ENCODE measurements at places on chromosomes 1 and 21.

DNA sequence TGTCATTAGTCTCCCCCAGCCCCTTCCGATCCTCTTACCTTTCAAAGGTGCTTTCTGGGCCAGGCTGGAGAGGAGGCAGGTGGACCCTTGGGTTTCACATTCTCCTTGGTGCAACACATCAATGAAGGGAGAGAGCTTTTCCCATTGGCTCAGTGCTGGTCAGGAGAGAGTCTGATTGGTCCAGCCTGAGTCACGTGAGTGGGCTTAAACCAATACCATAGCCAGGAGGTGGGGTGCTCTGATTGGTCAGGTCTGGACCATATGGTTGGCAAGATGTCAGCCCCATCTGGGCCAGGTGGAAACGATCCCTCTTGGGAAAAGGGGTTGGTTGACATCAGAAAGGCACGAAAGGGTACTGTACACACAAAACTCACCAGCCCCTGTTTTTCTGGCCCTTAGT is 44.8 kb upstream of the ABCG1 start:
- no peak for DNase-seq

DNA sequence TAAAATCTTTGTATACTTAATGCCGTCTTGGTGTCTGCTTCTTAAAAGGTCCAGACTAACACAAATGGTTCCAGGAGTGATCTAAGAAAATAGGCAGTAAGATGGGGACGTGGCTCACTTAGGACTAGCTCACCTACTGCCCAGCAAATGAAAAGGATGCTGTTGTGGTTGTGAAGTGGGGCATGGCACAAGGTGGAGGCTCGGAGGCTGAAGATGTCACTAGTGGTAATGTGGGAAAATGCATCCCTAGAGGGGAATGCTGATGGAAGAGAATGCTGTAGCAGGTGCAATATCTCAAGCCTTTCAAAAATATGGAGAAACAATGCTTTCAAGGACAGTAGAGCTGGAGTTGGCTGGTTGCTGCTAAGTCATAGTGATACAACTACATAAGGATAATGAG is 11.3 kb upstream of the UCK2 start:
- no peak for DNase-seq

- no peak for DNase-seq
Measured at GRCh38 chr21:25560271-25560685, 47.0 kb downstream of the MRPL39 start.

DNA sequence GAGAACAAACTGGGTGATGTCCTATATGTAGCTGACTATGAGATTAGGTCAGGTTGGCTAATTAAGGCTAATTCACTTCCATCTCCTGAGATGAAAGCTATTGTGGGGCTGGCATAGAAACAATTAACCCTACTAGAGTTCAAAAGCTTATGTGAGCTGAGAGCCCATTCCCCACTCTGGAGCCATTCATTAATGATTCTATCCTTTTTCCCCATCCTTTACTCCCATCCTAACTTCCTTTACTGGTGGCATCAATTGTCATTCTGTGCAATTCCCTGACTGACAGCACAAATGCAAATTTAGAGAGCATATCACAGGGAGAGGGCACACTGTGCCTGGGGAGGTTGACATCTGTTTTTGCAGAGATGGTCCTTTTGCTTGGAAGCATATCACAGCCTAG is 103.9 kb downstream of the URB2 start:
- no peak for DNase-seq

DNA sequence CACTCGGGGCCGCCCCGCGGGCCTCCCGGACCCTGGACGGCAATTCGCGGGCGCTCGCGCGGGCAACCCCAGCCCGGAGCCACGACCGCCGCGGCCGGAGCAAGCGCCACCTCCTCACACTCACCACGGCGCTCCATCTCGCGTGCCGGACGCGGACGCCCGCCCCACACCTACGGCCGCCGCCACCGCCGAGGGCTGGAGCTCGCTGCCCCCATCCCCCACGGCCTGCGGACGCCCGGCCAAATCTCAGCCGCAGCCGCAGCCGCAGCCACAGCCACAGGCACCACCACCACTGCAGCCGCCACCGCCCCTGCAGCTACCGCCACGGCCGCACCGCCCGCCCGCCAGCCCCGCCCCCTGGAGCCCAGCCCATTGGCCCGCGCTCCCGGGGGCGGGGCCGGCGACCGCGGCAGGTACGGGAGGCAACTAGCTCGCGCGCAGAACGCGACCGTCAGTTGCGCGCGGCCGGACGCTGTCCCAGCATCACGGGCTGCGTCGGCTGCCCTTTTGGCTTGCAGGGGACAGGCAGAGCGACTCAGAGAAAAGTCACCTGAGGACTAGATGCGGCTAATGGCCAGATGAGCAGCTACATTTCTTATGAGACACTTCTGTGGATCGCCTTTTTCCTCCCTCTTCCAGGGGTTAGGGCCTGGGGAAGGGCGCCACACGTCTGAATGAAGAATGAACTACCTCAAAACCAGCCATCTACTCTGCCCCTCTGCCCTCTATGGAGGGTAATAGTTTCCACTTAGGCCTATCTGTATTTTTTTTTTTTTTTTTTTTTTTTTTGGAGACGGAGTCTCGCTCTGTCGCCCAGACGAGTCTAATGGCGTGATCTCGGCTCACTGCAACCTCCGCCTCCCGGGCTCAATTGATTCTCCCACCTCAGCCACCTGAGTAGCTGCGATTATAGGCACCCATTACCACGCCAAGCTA is at the start of gene ARHGAP29:
Gene ARHGAP29 (minus strand): TSS at position 294 of the 936 bp plus-strand sequence. CDS start 5,973 bp downstream, outside the sequence.
- DNase-seq, result no peak

DNA sequence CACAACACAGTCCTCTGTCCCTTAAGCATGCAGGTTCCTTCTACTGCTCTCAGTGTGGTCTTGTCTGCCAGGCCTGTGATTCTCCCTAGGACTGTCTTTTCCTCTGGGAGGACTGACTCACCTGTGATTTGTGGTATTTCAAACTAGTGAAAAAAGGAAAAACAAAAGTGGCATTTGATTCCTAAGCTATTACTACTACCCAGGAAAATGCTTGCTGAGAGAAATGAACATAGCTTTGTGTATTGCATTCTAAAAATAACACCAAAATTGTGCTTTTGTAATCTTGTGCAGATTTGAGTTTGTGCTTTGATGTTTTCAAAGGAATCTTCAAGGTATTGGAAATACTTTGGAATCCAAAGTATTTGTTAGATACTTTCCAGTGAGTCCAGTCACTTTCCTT is 57.0 kb downstream of the GPR161 start:
- no peak for DNase-seq

DNA sequence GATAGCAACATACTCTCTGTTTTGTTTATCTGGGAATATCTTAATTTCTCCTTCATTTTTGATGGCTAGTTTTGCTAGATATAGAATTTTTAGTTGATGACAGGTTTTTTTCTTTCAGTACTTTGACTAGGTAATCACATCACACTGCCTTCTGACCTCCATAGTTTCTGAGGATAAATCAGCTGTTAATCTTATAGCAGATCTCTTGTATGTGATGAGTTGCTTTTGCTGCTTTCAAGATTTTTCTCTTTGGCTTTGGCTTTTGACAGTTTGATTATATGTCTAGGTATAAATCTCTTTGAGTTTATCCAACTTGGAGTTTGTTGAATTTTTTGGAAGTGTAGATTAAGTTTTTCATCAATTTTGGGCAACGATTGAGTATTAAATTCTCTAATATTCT is 142.6 kb downstream of the ZNF644 start:
- DNase-seq, result no peak

DNA sequence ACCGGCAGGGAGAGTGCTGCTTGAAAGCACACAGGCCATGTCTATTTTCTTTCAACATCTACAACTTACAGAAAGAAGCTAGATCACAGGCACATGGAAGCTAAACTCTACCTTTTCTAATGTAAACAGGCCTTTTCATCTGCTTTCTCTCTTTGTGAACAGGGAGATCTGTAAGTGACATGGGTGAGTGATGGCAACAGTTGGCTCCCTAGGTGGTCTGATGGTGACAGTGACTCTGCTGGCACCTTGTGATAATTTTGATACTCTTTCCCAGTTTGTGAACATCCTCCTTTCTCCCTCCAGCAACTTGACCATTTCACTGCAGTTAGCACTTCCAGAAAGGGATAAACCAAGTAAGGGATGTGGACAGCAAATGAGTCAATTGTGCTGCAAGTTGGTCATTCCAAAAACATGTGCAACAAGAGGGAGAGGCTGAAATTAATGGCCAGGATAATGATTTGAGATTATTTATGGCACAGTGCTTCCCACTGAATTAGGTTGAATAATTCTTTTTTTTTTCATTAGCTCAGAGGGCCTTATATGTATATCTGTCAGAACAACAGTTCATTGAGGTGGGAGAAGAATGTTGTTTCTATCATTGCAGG is 89.5 kb downstream of the XCL2 start:
- DNase-seq, result no peak

DNA sequence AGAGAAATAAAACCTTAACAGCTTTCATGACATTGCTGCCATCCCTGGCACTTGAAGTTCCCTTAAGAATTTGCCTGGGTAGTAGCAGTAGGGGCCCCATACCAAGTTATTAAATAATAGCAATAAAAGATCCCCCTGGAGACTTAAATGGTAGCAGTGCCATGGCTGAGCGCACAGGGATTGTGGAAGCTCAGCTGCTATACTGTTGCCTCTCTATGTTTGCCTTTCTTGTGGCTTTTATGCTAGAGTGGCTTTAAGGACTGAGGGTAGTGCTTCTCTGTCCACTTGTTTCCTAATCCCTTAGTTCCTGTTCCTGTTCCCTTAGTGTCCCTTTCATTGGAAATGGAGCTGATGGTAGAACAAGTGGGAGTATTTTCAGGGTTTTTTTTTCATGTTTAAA is 42.1 kb downstream of the NCF2 start:
- no peak for DNase-seq

DNA sequence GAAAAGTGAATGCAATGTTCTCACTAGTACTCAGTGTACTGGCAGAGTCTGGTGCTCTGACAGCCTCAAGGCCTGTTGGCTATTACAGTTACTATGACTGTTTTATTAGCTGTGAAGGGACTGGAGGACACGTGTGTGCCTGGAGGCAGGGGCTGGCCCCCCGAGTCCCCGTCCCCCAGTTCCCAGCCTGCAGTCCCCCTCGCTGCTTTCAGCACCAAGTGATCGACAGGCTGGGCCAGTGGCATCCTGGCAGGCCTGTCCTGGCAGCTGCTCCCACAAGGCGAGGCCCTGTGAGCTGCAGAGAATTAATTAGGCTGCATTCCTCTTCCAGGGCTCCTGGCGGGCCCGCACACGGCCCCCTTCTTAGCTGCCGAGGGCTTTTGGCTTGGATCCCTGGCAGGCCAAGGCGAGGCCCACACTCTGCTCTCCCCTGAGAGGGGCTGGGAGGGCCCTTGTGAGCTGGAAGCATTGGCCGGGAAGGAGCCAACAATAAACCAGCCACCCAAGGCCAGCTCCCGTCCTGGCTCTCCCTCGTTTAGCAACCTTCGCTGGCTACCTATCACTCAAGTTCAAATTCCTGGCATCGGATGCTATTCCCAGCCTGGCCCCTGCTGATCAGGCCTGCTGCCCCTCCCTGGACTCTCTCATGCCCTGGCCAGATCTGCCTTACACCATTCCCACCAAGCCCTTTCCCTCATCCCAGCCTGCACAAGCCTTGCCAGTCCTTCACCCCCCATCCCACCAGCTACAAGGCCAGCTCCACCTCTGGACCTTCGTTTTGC is 9.8 kb downstream of the EDN2 start:
- DNase-seq, result no peak

DNA sequence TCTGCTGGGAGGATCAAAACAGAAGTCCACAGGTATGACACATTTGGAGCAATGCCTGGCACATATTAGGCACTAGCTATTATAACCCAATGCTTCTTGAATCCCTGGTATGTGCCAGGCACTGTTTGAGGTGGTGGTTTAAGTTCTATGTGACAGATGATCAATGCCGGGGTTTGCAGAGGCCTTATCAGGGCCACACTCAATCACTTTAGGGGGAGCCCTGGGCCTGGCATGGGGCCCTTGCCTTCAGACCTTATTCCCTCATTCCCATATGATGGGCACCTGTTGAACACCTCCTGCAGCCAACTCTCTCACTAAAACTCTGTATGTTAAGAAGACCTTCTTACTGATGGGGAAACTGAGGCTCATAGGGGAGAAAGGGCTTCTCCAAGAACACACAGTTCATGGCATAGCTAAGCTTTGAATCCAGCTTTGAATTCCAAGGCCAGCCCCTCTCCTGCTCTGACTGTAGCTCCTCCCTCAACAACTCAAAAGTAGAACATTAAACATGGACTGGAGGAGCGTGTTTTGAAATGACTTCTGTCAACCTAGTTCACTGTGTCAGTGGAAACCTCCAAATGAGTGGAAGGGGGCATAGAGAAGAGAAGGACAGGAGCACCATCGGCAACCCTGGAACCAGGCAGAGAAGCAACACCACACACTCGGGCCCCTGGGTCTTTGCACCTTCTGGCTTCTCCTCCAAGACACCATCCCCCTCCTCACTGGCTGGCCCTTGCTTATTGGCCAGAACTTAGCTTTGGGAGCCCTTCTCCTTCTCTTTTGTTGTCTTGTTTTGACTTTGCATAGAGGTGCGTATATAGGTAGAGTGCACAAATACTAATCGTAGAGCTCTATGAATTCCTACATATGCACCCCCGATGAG is 6.6 kb upstream of the IFFO2 start:
- DNase-seq, result no peak

GRCh38 chr1:226736908-226737818 is 1.9 kb downstream of the ITPKB start:
- DNase-seq, result peak; percentile 33

GRCh38 chr1:21628798-21629393 is 40.3 kb downstream of the RAP1GAP start:
- DNase-seq, result no peak

- no peak for DNase-seq
Measured at GRCh38 chr1:15295696-15296095, 48.7 kb downstream of the FHAD1 start.

GRCh38 chr1:63326106-63326472 is 3.7 kb downstream of the FOXD3 start:
- DNase-seq, result no peak

DNA sequence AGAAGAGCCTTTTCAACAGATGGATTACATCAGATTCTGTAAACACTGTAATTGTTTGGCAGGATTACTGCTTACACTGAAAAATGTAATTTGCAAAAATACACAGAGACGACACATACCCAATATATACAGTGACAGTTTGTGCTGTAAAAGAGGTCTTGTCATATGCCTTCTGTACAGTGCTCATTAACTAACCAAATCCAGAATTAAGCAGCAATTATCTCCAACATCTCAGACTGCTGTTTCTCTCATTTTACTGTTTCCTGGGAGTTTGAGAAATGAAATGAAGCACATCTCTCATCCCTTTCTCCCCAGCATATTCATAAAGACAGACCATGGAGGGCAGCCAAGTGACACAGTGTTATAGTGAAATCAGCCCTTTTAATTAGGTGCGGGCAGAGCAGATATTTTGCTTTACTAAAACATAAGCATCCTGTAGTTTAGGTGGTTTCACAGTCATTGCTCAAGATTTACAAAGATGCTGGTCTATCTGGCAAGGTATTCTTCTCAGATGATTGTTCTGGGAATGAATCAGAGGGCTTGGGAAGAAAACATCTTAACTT is 618.4 kb upstream of the USP24 start:
- DNase-seq, result no peak

All from effector memory CD4-positive, alpha-beta T cell (primary cell).